ENCODE measurements at places on chromosomes 2 and 18.

DNA sequence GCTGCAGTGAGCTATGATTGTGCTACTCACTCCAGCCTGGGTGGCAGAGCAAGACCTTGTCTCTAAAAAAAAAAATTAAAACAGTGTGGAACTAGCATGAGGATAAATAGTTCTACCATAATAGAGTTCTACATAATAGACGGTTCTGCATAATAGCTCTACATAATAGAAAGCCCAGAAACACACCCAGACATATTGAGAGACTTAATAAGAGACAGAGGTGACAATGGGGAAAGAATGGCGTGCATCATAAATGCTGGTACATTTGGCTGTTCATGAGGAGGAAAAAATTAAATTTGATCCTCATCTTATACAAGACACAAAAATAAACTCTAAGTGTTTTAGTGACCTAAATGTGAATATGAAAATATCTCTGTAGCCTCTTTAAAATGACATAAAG, 58.5 kb downstream of the PTRHD1 start:
- no peak for DNase-seq

GRCh38 chr2:109210431-109211200, 81.6 kb downstream of the SH3RF3 start:
- DNase-seq, result no peak

DNA sequence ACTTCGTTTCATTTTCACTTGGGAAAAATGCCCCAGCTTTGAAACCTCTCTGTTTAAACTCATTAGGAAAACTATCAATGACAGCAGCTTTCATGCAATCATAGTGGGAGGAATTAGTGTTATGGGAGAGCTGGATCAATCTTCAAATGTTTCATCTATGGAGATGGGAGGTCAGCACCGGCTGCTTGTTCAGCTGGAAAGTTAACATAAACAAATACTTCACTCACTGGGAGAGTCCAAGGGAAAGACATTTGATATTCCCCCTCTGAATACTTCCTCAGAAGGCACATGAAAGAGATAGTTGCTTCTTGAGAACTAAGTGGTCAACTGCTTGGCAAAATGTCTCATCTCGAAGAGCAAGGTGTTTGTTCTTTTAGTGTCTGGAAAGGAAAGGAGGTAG, 7.3 kb downstream of the LYPD1 start:
- DNase-seq, result no peak

- DNase-seq, result no peak
Observed at GRCh38 chr2:3670376-3670775, 12.4 kb downstream of the ALLC start.

DNA sequence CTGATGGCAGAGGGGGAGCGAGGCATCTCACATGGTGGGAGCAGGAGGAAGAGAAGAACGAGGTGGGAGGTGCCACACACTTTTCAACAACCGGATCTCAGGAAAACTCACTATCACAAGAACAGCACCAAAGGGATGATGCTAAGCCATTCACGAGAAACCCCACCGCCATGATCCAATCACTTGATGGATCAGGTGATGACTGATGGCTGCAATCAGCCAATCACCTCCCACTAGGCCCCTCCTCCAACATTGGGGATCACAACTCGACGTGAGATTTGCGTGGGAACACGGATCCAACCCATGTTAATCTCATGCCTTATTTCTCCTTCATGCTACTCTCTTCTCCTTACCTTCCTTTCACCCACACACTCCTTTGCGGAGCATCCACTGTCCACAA, 143.6 kb downstream of the ANTXR1 start:
- no peak for DNase-seq

GRCh38 chr2:225070811-225071210, 28.5 kb upstream of the DOCK10 start:
- peak; percentile 86 for DNase-seq

GRCh38 chr18:10234912-10235660, 219.3 kb upstream of the APCDD1 start:
- no peak for DNase-seq

- no peak for DNase-seq
Observed at GRCh38 chr2:20563833-20564232, 87.1 kb downstream of the HS1BP3 start.

- no peak for DNase-seq
Observed at GRCh38 chr18:49206717-49207116, 253.7 kb downstream of the DYM start.

DNA sequence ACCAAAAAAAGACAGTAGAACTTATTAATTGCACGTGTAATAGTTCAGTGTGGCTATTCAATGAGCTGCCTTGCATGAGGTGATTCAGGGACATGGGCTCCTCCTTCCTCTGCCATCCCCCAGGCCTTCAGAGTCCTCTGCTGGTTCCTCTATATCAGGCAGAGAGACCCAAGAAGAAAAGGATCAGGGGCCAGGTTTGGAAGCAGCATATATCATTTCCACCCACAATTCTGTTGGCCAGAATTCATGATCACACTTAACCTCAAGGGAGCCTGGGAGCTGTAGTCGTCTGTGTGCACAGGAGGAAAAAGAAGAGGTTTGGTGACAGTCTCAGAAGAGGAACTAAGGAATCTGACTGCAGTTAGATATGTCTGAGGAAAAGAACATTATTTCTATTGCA, 114.0 kb upstream of the GLS start:
- DNase-seq, result no peak

DNA sequence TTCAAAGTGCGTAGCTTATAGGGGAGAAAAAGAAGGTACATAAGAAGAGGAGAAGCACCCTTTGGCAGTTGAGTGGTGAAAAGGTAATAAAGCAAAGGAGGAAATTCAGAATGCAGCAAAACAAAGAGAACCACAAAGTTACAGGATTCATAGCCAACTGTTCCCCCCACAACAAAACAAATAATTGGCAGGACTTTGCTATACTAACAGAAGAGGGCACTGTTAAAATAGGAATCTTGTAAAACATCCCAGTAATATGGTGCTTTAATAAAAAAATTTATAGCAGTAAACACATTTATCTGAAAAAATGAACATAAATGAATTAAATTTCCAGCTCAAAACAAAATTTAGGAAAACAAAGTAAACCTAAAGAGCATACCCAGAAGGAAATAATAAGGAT, 42.3 kb downstream of the R3HDM1 start:
- DNase-seq, result no peak

- DNase-seq, result no peak
Observed at GRCh38 chr18:6561420-6561861, 146.7 kb upstream of the L3MBTL4 start.

DNA sequence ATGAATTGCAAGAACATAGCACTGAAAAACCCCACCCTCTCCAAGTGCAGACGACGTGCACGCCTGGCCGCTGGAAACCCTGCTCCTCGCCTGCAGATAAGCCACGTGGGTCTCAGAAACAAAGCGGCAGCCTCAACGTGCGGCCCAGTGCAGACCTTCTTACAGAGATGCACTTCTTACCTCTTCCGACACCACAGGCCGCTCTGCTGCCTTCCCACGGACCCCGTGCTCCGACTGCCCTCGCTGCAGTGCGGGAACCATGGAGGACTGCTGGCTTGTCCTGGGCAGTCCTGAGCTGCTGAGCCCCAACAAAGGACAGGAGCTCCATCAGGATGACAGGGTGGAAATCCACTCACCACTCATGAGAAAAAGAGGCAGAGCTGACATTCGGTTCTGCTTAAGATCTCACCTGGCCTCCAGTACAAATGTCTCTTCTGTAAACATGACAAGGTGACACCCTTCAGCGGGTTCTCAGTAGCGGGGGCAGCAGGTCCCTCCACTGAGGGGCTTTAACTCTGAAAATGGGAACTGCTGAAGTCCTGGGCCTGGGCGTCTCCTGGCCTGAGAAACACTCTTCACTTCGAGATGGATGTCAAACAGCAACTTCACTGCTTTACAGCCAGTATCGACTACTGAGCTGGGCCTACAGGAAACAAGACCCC, 6.2 kb downstream of the COPS9 start:
- no peak for DNase-seq

GRCh38 chr18:65365245-65365980, 385.4 kb upstream of the CDH7 start:
- DNase-seq, result no peak

- DNase-seq, result no peak
Observed at GRCh38 chr2:205686783-205687640, 4.7 kb downstream of the NRP2 start.

DNA sequence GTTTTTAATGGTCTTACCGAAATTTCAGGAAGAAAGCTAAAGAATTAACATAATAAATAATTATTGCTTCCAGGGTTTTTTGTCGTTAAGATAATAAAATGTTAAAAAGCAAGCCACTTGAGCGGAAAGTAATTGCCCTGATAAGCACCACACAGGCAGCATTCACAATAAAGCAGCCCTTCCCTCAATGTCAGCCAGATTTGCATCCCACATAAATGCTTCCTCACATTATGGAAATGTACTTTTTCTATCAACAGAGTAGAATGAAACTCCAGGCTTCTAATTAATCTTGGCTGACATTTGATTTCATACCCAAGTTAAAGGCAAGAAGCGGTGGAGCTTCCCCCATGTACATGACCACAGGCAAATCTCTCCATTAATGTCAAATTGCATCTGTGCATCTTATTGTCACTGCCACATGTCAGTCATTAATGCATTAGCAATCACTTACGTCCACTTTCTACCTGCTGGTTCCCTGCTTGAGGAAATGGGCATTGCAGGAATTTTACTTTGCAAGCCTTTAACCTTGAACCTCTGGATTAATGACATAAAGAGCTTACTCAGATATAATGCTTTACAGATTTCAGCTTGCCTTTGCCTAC, 26.2 kb downstream of the PTPRM start:
- no peak for DNase-seq

Measured in COLO829 (cell line).